Ureter (tissue), 1 donor: ENCODE measurements at places on chromosomes 1 and 21. TPM values are rescaled to one million over a fixed set of nuclear protein-coding genes. Genes with fewer than 3 reads are reported as not detected.

Gene XCL1
- not detected for total RNA-seq

Gene PDE9A
- total RNA-seq: 26.1 TPM

Gene ASTN1
- 2.2 TPM for total RNA-seq

Gene RIMKLA
- 2.3 TPM for total RNA-seq

Gene FCRLB
- 3.9 TPM for total RNA-seq

Gene CRYAA
- not detected for total RNA-seq

Gene F13B
- not detected for total RNA-seq

Gene NOL9
- total RNA-seq: 41.5 TPM

Gene TAL1
- 3.2 TPM for total RNA-seq

Gene HPDL
- 2.3 TPM for total RNA-seq

Gene NUDT4B
- total RNA-seq: not detected

Gene SAMD11
- 13.9 TPM for total RNA-seq

Gene OPTC
- total RNA-seq: not detected

Gene CAMK1G
- 0.68 TPM for total RNA-seq

Gene LAD1
- 186 TPM for total RNA-seq

Gene LCE1C
- not detected for total RNA-seq

Gene PTPRF
- 405 TPM for total RNA-seq

Gene CADM3
- total RNA-seq: 4.2 TPM

Gene LIN28A
- total RNA-seq: not detected

Gene DSCAM
- not detected for total RNA-seq

Gene ORC1
- total RNA-seq: 1.1 TPM

Gene GOLT1A
- total RNA-seq: 26.0 TPM

Gene PLA2G2F
- total RNA-seq: 19.2 TPM

Gene SPRR1B
- 0.91 TPM for total RNA-seq

Gene STXBP3
- total RNA-seq: 59.3 TPM

Gene LHX8
- 0.21 TPM for total RNA-seq

Gene FCRL6
- 0.49 TPM for total RNA-seq

Gene PTPRC
- total RNA-seq: 35.1 TPM

Gene SMG5
- total RNA-seq: 77.5 TPM

Gene CELF3
- not detected for total RNA-seq

Gene MCL1
- total RNA-seq: 159 TPM

Gene AMY1C
- not detected for total RNA-seq

Gene NECTIN4
- 75.6 TPM for total RNA-seq

Gene TRAF3IP3
- 6.2 TPM for total RNA-seq

Gene ALDH4A1
- total RNA-seq: 74.4 TPM

Gene SLC35E2B
- 42.8 TPM for total RNA-seq

Gene AMPD1
- total RNA-seq: 0.86 TPM

Gene NGF
- total RNA-seq: 3.6 TPM

Gene FYB2
- total RNA-seq: 4.0 TPM

Gene TMEM269
- 0.18 TPM for total RNA-seq

Gene KLHL12
- 35.4 TPM for total RNA-seq

Gene C1orf167
- total RNA-seq: 0.68 TPM

Gene MYOC
- 0.75 TPM for total RNA-seq

Gene APOBEC4
- not detected for total RNA-seq

Gene ZNF683
- total RNA-seq: 1.2 TPM

Gene FAM163A
- 0.16 TPM for total RNA-seq

Gene PGLYRP4
- total RNA-seq: 0.60 TPM

Gene ZMPSTE24
- total RNA-seq: 52.9 TPM

Gene CA6
- total RNA-seq: not detected

Gene C1QA
- 64.0 TPM for total RNA-seq

Gene DCST2
- 1.2 TPM for total RNA-seq

Gene PGLYRP3
- total RNA-seq: not detected

Gene HSD3B2
- not detected for total RNA-seq
